Stimulated activated naive CD4-positive, alpha-beta T cell treated with Interleukin-2 at 50 U/mL for 16 hours (primary cell): ENCODE measurements at places on chromosomes 4 and X.

DNA sequence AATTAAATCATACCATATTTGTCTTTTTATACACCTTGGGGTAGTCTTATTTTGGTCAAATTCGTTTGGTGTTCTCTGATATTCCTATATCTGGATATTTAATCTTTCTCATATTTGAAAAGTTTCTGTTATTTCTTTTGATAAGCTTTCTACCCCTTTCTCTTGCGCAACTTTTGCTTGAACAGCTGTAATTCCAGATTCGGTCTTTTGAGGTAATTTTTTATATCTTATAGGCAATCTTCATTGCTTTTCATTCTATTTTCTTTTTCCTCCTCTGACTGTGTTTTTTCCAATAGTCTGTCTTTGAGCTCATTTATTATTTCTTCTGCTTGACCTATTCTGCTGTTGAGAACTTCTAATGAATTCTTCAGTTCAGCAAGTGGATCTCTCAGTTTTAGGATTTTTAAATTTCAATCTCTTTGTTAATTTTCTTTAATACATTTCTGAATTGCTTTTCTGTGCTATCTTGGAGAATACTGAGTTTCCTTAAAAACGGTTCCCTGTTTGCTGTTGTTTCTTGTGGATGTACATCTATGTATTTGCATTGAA lies 11.3 kb upstream of the MTHFD2L start:
- DNase-seq, result no peak

GRCh38 chrX:153970357-153971123 lies 1.1 kb downstream of the HCFC1 start:
- peak; percentile 33 for DNase-seq

- DNase-seq, result no peak
Observed at GRCh38 chrX:39630344-39630743, 467.4 kb downstream of the BCOR start.

DNA sequence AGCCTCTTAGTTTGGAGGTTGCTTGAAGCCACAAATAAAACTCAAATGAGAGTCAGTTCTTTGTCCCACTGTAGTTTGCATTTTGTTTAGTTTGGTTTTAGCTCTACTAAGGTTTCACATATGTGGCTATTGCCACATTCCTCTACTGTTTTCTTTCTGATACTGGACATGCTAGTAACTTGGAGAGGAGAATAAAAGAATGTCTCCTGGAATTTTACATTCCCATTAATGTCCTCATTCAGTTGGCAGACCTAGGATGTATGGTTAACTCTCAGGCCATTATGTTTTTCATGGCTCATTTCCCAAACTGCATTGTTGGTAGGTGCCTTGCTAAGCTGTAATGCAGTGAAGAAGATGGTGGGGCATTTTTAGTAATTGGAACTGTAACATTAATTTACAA lies 29.9 kb downstream of the UPRT start:
- no peak for DNase-seq

GRCh38 chr4:151486168-151486567 lies 77.2 kb downstream of the FHIP1A start:
- DNase-seq, result no peak

GRCh38 chr4:80266253-80266901 lies at the start of gene FGF5:
FGF5 (plus strand) TSS chr4:80266664; CDS start chr4:80266825, 161 bp downstream.
- DNase-seq, result no peak

DNA sequence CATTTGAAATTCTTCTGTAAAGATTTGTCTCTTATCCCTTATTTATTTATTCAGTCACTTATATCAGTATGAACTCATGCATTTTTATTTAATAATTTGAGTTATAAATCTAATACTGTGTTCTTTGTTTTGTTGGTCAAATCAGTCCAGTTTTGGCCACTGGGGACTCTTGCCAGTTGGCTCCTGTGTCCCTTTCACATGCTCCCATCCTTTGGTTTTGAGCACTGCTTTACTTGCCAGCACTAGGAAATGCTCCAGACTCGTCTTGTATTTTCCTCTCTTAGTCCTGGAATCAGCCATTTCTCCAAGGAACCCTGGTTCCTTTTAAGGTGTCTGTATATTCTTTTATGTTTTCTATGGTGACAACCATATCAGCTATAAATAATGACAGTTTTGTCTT lies 28.1 kb downstream of the KANTR start:
- DNase-seq, result no peak

DNA sequence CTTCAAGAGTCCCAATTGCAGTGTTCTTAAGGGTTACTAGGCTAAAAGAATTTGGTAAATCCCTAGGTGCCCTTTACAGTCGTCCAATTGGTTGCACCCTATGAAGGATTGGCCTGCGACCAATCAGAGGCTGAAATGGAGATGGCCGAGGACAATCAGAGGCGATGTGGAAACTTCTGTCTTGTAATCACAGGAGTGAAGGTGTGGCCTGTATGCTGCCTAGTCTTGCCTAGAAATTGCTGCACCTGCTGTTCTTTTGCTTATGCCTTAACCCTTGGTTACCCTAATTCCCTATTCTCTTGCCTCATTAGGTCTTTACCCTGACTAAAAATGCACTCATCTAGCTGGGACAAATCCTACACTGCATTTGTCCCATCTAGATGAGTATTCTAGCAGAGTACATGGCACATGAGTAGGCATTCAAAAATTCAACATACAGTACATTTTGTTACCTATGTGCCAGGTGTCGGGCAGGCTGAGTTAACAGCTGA lies 1.0 kb upstream of the DCK start:
- no peak for DNase-seq

GRCh38 chr4:119025420-119025819 lies 110.2 kb upstream of the MYOZ2 start:
- no peak for DNase-seq

DNA sequence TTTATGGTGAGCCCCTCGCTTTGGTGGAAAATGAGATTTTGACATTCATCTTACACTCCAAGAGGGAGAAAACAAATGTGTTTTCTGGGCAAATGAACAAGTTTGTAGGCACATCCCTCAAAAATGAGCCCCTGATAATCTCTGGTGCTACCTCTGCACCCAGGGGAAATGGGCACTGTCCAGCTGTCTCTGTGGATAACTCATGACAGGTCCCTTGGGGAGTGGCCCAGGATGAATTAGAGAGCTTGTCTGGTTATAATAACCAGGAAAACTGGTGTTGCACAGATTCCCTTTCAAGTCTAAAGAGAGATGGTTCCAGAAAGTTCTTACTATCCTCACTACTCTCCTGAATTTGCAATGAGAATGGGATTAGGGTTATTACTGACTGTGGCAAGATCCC lies 7.5 kb downstream of the RASL11B start:
- DNase-seq, result no peak

DNA sequence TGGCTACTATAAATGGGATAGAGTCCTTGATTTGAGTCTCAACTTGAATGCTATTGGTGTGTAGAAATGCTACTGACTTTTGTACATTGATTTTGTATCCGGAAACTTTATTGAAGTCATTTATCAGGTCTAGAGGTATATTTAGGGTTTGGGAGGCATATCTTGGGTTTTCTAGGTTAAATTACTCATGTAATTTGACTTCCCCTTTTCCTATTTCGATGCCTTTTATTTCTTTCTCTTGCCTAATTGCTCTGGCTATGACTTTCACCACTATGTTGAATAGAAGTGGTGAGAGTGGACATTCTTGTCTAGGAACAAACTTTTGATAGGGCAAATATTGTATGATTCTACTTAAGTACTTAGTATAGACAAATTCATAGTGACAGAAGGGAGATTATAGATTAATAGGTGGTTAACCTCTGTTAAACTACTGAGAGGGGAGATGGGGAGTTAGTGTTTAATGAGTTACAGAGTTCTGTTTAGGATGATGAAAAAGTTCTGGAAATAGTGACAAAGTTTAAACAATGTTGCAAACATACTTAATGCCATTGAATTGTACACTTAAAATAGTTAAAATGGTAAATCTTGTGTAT lies 22.8 kb upstream of the HSPA4L start:
- no peak for DNase-seq

DNA sequence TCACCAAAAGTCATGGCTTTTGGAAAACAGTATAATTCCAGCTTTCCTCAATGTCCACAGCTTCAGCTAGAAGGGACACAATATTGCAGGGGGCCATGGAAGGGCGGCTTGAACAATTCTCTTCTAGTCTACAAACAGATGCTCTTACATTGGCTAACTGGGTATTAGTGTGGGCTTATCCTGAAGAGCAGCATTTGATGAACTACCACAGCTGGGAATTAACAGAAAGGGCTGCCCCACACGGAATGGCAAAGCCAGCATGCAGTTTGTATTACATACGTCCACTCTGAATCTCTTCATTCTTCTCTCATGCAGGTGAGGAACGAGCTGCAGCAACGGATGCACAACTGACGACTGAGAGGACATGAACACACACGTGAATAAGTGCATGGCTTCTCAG lies 13.0 kb upstream of the PDCL2 start:
- no peak for DNase-seq

- no peak for DNase-seq
Observed at GRCh38 chr4:57109411-57109846, 756 bp downstream of the IGFBP7 start.

GRCh38 chr4:73936969-73937368 lies 44.9 kb downstream of the PF4 start:
- DNase-seq, result no peak

GRCh38 chrX:47420962-47421361 lies 50.6 kb downstream of the ZNF157 start:
- no peak for DNase-seq

DNA sequence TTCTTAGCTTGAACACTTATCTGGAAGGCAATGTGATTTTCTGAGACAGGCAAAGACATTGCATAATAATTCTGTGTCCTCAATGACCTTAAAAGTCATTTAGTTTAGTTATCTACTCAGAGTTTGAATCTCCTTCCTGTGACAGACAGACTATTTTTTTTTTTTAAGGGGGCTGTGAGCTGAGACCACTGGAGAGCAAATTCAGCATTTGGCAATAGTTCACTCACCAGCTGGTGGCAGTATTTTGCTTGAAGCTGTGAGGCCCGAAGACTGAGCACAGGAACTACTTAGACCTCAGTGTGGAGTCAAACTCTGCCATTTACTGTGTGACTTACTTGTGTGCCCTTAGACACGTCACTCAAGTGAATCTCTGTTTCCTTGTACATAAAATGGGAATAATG lies 22.9 kb upstream of the CPE start:
- no peak for DNase-seq

- DNase-seq, result no peak
Observed at GRCh38 chrX:39440799-39441284, 639.6 kb downstream of the MID1IP1 start.

DNA sequence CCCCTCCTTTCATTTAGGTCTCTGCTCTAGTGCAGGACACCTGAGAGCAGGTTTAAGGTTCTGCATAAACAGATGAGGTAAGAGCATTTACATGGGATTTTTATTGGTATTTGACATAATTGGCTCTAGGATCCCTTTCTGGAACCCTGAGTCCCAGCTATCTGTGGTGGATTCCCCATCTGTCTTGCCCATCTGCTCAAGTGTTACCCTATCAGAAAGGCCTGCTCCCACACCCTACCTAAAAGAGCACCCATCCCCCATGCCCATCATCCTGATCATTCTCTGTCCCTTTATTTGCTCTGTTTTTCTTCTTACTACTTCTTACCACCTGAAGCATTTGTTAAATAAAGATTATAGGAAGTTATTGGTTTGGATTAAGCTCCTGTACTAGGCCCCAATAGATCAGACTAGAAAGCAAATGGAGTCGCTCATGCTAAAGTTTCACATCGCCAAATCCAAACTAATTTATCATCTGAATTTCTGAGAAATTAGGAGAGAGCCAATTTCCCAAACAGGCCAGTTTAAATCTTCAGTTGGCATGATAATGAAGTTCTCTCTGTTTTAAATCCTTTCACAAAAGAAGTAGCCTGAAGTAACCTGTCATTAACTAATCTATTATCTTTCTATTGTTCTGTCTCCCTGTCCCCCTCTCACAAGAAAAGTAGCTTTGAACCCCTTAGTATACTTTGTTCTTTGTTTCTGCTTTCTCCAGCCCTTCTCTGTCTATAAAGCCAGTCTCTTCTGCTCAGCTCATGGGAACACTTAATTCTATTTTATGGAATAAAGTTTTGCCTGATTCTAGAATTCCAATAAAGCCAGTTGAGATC lies 178.6 kb downstream of the ZNF674 start:
- DNase-seq, result no peak

GRCh38 chrX:107484002-107484726 lies 34.7 kb downstream of the FRMPD3 start:
- no peak for DNase-seq

- DNase-seq, result no peak
Observed at GRCh38 chr4:158669310-158669709, 2.4 kb downstream of the C4orf46 start.

DNA sequence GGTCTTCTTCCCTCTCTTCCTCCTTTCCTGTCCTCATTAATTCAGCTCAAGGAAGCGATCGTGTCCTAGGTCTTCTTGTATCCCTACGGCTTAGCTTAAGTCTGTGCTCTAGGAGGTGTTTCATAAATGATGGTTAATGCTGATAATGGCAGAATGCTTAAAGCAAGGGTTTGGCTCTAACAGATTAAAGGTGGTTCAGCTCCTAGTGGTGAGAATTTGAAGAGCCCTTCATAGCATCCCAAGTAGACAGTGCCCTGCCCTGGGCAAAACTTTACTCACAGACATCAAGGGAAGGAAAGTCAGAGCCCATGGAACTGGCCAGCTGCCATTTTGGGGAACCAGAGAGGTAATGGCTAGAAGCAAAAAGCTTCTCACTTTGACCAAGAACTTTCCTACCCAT lies 47.0 kb upstream of the PGRMC1 start:
- no peak for DNase-seq

GRCh38 chr4:187357821-187358220 lies 634.2 kb upstream of the FAT1 start:
- no peak for DNase-seq

DNA sequence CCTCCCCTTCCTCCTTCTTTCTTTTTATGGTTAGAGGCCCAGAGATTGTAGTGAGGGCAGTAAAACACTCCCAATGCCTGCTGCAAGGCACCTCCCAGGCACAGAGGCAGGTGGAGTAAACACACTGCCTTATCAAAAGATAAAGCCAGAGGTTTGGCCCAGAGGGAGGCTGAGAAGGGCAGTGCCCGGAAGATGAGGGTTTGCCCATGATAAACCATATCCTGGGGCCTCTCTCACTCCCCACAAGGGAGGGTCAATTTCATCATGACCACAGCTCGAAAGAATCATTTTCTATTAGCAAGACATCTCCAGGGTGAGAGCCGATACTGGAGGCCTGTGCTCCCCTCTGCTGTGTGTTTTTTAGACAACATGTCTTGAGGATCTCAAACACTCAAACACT lies 98.5 kb upstream of the FAM9C start:
- no peak for DNase-seq

DNA sequence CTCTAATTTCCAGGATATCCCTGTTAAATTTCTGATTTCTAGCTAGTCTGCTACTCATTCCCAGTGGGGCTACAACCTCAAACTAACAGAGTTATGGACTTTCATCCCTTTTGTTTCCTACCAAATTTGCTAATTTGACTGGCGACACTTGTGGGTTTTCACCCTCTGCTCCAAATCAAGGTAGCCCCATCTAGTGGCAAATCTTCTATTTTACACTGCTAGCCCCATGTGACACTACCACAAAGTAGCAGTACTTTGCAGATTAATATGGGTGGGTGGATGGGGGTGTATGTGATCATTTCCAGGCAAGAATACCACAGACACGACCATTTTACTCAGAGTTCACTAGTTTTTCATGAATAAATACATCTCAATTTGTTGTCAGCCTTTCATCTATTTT lies 150.3 kb downstream of the MSL3 start:
- DNase-seq, result peak; percentile 0
